ENCODE measurements at places on chromosomes 12 and 14.

DNA sequence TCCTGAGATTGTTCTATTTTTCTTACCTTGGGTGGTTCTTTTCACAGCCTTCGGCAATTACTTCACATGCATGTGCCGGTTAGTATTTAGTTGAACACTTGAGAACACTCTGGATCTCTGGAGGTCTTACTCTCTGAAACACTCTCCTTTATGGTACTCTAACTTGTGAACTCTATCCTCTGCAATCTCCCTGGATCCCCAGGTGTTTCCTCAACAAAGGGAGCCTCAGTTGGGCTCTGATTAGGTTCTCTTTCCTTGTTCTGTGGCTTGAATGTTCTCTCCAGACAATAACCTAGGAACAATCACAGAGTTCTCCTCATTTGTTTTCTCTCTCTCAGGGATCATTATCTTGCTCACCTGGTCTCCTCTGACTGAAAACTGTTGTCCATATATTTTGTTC lies 40.5 kb upstream of the ABCD2 start:
- DNase-seq = no peak

DNA sequence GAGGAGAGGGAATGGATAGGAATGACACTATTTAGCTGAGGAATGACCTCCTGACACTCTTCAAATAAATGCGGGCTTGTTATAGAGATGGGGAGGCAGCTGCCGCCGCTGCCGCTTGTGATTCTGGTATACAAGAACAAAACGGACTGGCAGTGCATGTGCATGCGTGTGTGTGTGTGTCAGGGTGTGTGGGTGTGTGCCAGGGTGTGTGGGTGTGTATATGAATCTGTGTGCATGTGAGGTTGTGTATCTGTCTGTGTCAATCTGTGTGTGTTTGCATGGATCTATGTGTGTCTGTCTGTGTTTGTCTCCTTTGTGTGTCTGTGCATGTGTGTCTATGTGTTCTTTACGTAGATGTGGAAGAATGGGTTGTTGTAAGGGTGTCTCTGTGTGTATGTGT lies 26.0 kb upstream of the LHX5 start:
- no peak for DNase-seq

DNA sequence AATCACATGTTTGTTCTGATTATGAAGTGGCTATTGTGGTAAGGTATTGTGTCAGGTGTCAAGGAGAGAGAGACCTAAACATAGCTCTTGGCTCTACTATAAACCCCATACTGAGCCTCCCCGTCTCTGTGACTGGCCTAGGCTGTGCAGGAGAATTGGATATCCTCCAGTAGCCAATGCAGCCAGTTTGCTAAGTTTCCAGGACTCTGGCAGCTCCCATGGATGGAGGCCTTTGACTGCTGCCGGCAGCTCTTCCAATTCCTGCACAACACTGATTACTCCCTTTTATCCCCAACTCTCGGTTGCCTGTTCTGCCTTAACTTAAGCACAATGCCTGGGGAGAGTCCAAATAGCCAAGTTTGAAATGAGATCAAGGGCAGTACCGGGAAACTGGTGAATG lies 59.3 kb downstream of the ABCC9 start:
- DNase-seq = no peak

- no peak for DNase-seq
Observed at GRCh38 chr12:57454566-57455373, at the start of gene INHBE. TSS of gene INHBE (plus strand) at chr12:57455307. CDS start at chr12:57455537, 230 bp downstream.

GRCh38 chr12:69421548-69421947 lies 48.6 kb upstream of the FRS2 start:
- no peak for DNase-seq

- peak; percentile 43 for DNase-seq
Observed at GRCh38 chr12:49705479-49706134, 1.6 kb downstream of the FMNL3 start.

GRCh38 chr12:99658671-99659349 lies 11.3 kb downstream of the GARIN6 start:
- no peak for DNase-seq

GRCh38 chr14:19873178-19873577 lies 1.8 kb upstream of the OR4K2 start:
- no peak for DNase-seq

DNA sequence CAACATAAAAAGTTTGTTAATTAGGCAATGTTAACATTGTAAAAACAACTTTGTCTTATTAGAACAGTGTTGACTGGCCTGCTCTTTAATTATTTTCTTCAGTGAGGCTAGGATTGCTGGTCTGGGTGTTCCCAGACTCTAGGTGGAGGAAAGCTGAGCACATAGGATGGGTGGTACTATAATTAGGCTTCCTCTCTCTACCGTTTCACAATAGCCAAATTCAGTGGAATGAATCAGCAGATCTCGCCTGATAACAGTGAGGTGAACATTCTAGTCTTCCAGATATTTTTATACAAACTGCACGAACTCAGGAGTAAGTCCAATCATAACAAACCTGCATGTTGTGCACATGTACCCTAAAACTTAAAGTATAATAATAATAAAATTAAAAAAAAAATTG lies 11.9 kb downstream of the PTGDR start:
- no peak for DNase-seq

- DNase-seq = peak; percentile 19
Observed at GRCh38 chr12:45130881-45131281, 80.0 kb upstream of the DBX2 start.

DNA sequence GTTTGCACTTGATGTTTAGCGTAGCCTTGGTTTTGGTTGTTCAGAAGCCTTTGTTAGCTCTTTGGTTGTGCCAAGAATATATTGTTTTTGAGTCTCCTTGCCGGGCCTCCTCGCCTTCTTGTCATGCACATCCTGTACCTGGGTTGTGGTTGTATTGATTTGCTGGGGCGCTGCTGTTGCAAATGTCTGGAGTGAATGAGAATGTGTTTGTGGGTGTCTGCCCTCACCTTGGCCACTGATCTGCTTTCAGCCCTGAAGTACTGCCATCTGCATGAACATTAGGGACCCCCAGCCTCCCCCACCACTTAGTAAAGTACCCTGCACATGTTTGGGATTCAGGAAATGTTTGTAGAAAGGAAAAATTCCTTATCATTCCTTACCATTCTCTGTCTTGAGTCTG lies 16.5 kb downstream of the PRKCH start:
- DNase-seq = peak; percentile 91

DNA sequence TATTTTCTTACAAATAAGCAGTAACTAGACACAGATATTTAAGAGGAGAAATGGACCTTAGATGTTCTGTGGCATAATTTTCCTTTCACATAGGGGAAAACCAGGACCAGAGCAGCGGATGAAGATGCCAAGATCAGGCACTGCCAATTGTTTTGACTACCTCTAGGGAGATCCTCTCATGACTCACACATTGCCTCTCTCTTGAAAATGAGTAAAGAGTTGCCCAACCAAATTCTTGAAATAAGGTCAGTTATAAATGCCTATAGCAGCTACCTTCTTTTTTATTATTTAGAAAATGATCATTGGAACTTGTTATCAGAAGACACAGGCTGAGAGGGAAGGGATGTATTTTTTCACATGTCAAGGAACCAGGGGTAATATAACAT lies 263.4 kb upstream of the PLEKHG7 start:
- no peak for DNase-seq

- DNase-seq = no peak
Observed at GRCh38 chr14:62110941-62111340, 348.7 kb downstream of the SNAPC1 start.

DNA sequence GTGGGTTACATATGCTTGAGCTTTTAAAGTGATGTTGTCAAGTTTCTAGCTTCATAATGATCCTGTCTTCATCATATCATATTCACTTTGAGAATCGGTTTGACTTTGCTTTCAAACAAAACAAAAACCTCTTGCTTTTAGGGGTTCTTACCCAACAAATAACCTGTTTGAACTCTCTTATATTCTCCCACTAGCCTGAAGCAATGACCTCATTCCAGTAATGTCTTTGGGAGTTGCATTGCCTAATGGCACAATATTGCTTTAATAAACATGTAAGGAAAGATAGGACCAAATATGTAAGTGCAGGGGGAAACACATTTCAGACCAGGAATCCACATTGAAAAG lies 27.7 kb downstream of the WBP11 start:
- DNase-seq = no peak

- peak; percentile 45 for DNase-seq
Observed at GRCh38 chr14:32073537-32074189, 3.4 kb upstream of the ARHGAP5 start.

- DNase-seq = no peak
Observed at GRCh38 chr14:75499084-75499875, 23.0 kb upstream of the BATF start.

DNA sequence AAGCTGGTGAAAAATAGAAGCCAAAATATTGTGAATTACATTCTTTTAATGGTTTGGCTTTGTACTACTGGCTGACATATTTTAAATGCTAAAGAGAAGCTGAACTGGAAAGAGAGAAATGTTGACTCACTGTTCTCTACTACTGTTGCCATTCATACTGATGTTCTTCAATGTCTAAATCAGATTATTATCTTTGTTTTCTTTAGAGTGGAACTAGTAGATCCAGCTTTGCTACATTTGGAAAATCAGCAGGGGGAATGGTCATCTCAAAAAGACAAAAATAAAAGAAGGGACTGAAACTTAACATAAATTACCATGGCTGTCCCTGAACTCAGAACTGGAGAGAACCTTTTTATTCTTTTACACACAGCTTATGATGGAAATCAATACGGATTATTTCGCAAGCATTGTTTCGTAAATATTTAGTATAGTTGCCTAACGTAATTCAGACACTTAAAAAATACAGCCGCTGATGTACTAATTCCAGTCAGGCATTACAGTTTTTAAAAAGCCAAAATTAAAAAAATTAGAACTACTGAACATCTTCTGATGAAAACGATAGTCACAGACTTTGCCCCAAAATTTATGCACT lies 76.3 kb upstream of the OTX2 start:
- no peak for DNase-seq

DNA sequence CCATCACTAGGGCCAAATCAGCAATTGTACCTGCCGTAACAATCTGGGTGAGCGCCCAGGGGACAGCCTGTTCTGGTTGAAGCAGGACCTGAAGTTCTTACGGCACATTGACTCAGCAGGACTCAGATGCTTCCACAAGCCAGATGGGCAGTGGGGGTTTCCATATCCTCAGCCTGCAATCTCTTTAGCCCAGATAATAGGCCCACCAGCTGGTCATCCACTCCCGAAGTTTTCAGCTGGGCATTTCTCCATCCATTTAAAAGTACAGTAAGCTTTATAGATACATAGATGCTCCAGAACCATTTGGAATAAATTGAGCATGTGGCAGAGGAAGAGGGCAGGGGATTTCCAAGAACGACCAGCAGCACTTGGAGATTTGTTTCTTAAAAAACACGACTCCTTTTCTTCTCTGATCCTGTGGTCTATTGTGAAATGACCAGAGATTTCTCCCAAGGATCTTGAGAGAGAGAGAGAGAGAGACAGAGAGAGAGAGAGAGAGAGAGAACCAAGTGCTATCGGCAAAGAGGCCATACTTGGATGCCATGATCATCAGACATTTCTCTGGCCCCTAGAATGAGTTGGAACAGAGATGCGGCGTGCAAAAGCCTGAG lies 74.8 kb upstream of the PLXNC1 start:
- DNase-seq = no peak

GRCh38 chr12:43914923-43915468 lies 79.1 kb downstream of the TMEM117 start:
- no peak for DNase-seq

- peak; percentile 68 for DNase-seq
Observed at GRCh38 chr12:124993626-124994436, at the start of gene BRI3BP. TSS of gene BRI3BP (plus strand) at chr12:124993645. CDS start at chr12:124993791, 146 bp downstream.

DNA sequence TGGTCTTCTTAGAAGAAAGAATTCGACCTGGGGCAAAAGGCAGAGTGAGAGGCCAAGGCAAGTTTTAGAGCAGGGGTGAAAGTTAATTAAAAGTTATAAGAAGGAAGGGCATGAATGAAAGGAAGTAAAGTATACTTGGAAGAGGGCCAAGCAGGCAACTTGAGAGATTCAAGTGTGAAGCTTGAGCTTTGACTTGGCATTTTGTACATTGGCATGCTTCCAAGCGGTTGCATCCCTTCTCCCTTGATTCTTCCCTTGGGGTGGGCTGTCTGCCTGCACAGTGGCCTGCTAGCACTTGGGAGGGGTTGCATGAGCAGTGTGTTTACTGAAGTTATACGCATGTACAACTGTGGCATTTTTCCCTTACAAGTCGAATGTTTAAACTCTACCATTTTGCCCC lies 74.8 kb upstream of the MGAT4C start:
- DNase-seq = no peak

DNA sequence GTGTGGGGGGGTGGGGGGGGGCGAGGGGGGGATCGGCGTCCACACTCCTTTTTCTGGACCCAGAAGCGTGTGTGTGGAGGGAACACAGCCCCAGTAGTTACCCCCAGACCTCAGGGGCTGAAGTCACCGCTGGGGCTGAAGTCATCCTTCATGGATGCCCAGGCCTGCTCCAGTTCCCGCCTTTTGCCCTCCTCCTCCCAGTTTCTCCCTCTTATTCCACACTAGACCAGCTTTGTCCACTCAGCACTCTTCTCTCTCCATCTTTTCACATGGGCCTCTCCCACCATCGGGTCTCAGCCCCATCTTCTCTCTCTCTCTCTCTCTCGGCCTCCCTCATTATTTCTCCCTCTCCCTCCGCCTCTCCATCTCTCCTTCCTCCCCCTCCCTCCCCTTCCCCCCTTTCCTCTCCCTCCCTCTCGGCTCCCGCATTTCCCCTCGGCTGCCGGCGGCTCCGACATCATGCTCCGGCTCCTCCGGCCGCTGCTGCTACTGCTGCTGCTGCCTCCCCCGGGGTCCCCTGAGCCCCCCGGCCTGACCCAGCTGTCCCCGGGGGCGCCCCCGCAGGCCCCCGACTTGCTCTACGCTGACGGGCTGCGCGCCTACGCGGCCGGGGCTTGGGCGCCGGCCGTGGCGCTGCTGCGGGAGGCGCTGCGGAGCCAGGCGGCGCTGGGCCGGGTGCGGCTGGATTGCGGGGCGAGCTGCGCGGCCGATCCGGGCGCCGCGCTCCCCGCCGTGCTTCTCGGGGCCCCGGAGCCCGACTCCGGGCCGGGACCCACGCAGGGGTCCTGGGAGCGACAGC lies at the start of gene P3H3:
TSS of gene P3H3 (plus strand) at position 426 of the 799 bp plus-strand sequence. CDS start at position 460, 34 bp downstream.
- DNase-seq = no peak

GRCh38 chr14:22556990-22557623 lies 31.9 kb downstream of the DAD1 start:
- DNase-seq = peak; percentile 86

DNA sequence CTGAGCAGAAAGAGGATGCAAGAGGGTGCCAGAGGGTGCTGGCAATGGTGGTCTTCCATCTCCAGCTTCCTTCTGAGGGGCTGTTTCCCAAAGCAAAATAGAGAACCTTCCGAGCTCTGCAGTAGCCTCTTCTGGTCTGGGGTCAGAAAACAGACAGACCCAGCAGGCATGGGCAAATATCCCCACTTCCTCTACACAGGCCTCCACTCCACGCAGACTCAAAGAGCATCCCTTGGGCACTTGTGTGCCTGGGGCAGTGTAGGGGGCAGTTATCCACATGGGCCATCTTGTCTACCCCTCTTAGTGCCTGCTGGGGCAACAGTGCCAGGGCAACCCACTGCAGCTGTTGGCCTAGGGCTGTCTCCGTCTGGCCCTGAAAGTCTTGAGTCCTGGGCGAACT lies 231.9 kb downstream of the TTC8 start:
- DNase-seq = no peak

- no peak for DNase-seq
Observed at GRCh38 chr14:96811265-96811664, 14.1 kb downstream of the VRK1 start.

GRCh38 chr12:64801381-64801780 lies 23.1 kb upstream of the TBC1D30 start:
- DNase-seq = no peak

- DNase-seq = no peak
Observed at GRCh38 chr14:66638689-66639088, 130.7 kb downstream of the GPHN start.

- no peak for DNase-seq
Observed at GRCh38 chr12:47311568-47311967, 231.8 kb upstream of the AMIGO2 start.
